ENCODE measurements at places on chromosomes 1 and 21. TPM values are rescaled to one million over a fixed set of nuclear protein-coding genes. Genes with fewer than 3 reads are reported as not detected.

NCF2 gene
- 184 TPM for total RNA-seq

CCDC27 gene
- total RNA-seq, result not detected

AGT gene
- not detected for total RNA-seq

ANKRD34A gene
- total RNA-seq, result 0.42 TPM

GJA4 gene
- total RNA-seq, result 0.10 TPM

INSRR gene
- total RNA-seq, result not detected

GUK1 gene
- 190 TPM for total RNA-seq

GPX7 gene
- 13.0 TPM for total RNA-seq

SLAMF8 gene
- 0.84 TPM for total RNA-seq

ARHGAP30 gene
- total RNA-seq, result 60.3 TPM

NUP210L gene
- total RNA-seq, result under 0.01 TPM

TRIM58 gene
- 15.2 TPM for total RNA-seq

CELA3A gene
- total RNA-seq, result not detected

TMPRSS2 gene
- not detected for total RNA-seq

C4BPB gene
- 0.84 TPM for total RNA-seq

TEDDM1 gene
- total RNA-seq, result not detected

OR6K2 gene
- total RNA-seq, result not detected

Measured in mononuclear cell (primary cell).